Neural progenitor cell (in vitro differentiated cells): ENCODE measurements at places on chromosomes 12 and 14. TPM values are rescaled to one million over a fixed set of nuclear protein-coding genes. Genes with fewer than 3 reads are reported as not detected.
A peak's percentile ranks its signal among the peaks of the same experiment; 100 is the strongest.

DNA sequence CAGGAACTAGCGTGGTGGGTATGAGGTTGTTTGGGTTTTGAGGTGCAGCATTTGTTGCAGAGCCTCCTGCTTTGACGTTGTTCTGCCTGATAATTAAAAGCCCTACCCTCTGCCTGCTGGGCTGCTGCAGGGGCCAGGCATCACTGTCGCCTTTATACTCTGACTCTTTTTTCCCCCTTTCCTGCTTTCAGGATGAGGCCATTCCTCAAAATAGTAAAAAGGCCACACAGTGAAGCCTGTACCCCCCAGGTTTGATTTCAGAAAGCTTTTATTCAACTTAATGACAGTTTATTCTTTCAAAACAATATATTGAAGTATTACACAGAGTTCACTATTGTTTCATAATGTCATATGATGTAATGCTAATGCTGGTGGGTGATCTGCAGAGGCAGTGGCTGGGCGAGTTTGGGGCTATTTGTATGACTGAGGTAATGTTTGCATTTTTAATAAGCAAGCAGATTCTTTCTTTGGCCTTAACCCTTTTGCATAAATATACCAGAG, 9.1 kb downstream of the BORCS5 start:
- H3K4me1 ChIP-seq = peaks cover 20% of the 10 kb centered on the region
- H3K4me3 ChIP-seq = no peak overlapping the region
- peak; percentile 13 for DNase-seq
- no peaks in the 10 kb centered on the region for H3K27me3 ChIP-seq
- H3K27ac ChIP-seq = no peak overlapping the region
- no peaks in the 10 kb centered on the region for H3K36me3 ChIP-seq

DNA sequence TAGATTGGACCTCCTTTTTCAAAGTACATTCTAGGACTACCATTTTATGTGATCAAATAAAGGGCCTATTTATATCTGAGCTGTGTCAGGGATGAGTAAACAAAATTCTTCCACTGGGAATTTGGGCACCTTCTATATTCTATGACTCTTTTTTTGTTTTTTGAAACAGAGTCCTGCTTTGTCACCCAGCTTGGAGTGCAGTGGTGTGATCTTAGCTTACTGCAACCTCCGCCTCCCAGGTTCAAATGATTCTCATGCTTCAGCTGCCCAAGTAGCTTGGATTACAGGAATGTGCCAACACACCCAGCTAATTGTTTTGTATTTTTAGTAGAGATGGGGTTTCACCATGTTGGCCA, 64.8 kb downstream of the DRAM1 start:
- H3K4me3 ChIP-seq = no peak overlapping the region
- H3K4me1 ChIP-seq = peaks cover 10% of the 10 kb centered on the region
- DNase-seq = no peak
- no peak overlapping the region for H3K27ac ChIP-seq

DNA sequence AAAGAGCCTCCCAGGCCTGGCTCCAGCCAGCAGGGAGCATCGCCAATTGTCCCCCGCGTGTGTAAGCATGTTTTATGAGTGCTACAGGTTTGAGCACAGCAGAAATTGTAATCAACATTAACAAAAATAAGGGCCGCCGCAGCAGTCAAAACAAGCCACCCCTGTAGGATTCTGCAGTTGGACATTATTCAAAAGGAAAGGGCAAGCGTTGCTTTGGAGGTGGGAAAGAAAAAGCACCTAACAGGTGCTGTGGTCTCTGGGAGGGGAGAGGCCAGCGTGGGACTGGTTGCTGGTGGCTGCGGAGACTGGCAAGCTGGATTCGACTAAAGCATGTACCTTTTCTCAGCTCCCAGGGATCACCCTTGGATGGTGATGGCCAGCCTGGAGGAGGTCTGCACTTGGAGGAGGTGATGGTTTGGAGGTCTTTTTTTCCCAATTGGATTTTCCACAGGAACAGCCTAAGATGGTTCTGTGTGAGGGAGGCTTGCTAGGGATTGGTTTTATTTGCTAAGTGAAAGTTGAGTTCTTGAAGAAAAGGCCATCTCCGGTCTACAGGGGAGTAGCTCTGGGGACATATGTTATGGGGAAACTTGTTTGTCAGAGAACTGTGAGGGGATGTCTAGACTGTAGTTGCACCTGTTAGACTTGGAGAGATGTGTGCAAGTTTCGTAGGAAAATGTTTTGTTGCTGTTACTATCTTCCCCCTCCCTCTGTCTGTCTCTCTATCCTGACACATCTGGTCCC, 2.0 kb downstream of the DYRK2 start:
- H3K27me3 ChIP-seq = peaks cover 8% of the 10 kb centered on the region
- H3K4me3 ChIP-seq = peak overlapping the region; percentile 99
- H3K36me3 ChIP-seq = no peaks in the 10 kb centered on the region

DNA sequence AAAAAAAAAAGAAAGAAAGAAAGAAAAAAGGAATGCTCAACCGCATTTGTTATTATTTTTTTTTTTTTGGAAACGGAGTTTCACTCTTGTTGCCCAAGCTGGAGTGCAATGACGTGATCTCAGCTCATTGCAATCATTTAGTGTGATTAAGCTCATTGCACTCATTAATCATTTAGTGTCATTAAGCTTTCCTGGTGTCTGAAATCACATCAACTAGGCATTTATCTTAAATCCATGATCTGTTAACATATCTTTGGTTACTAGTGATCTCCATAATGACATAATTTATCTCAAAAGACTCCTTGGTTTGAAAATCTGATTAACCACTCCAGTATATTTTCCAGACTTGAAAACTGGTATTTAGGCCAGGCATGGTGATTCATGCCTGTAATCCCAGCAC, 26.3 kb downstream of the ETFBKMT start:
- H3K4me3 ChIP-seq = no peak overlapping the region
- H3K27me3 ChIP-seq = no peaks in the 10 kb centered on the region
- no peak overlapping the region for H3K27ac ChIP-seq

Gene ZDHHC22
- 0.07 and 0.31 TPM in 2 replicates for total RNA-seq

DNA sequence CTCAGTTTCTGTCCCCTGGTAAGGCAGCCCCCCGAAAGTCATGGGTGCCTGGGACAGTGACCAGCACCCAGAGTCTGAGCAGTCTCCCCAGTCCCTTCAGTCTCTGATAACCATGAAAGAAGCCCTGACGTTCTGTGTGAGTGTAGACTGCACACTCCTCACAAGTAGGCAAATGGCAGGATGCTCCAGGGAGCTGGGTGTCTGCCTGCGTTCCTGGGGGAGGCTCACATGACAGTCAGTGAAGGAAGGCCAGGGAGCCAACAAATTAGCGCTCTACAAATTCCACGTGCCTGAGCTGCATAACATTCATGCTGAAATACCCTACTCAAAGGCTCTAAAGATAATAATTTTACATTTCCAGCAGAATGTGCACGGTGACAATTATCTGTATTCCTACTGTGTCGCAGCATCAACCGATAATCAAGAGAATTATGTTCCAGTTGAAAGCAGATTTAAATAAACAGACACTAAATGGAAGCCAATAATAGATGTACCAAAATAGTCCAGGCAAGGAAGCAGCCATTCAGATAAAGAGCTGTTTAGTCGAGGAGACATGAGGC, 56.3 kb downstream of the ASCL1 start:
- no peaks in the 10 kb centered on the region for H3K36me3 ChIP-seq
- peaks cover 35% of the 10 kb centered on the region for H3K4me1 ChIP-seq
- no peak overlapping the region for H3K27ac ChIP-seq
- H3K27me3 ChIP-seq = peaks cover 7% of the 10 kb centered on the region
- H3K4me3 ChIP-seq = no peak overlapping the region

GRCh38 chr14:92384461-92385133, 61.6 kb downstream of the SLC24A4 start:
- no peaks in the 10 kb centered on the region for H3K27me3 ChIP-seq
- DNase-seq = no peak
- no peaks in the 10 kb centered on the region for H3K4me1 ChIP-seq
- H3K27ac ChIP-seq = no peak overlapping the region

DNA sequence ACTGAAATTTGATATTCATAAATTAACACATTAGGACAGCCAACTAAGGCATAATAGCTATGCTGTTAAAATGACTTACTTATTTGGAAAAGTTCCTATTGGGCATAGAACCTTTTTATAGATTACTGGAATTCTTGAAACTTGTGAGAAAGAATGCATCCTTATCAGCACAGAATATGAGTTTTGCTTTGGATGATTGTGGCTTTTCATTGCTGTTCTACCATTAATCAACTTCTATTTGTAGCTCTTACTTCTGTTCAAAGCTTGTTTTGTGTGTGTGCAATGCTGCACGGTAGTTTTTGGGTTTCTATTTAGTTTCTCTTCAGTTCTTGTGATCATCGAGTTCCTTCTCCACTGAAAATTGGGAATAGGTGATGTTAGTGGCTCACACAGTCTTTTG, 152.4 kb upstream of the PELI2 start:
- no peak overlapping the region for H3K27ac ChIP-seq
- H3K4me1 ChIP-seq = no peaks in the 10 kb centered on the region
- DNase-seq = no peak
- no peaks in the 10 kb centered on the region for H3K27me3 ChIP-seq
- H3K36me3 ChIP-seq = no peaks in the 10 kb centered on the region

Gene CHST11
- 7.7 and 10.2 TPM in 2 replicates for total RNA-seq

DNA sequence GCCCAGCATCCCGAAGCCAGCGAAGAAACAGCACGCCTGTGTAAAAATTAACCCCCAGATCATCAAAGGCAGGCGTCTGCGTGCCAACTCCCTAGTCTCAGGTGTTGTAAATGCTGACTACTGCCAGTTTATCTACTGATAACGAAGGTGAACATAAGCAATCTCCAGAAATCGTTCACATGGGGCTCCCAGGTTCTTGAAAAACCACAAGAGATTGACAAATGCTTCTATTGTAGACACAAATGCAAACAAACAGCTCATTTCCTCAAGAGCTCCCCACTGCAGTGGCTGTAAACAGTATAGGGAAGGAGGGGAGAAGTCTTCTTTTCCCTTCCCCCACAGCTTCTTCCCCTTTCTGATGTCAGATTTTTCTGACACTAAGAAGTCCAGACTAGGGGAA, 5.3 kb upstream of the PLEKHG3 start:
- H3K4me3 ChIP-seq = no peak overlapping the region
- H3K36me3 ChIP-seq = no peaks in the 10 kb centered on the region
- peaks cover 21% of the 10 kb centered on the region for H3K27me3 ChIP-seq
- H3K4me1 ChIP-seq = peaks cover 39% of the 10 kb centered on the region
- no peak for DNase-seq

GRCh38 chr12:63945777-63946176, 101.3 kb downstream of the SRGAP1 start:
- no peaks in the 10 kb centered on the region for H3K36me3 ChIP-seq
- H3K4me3 ChIP-seq = no peak overlapping the region
- peaks cover 2% of the 10 kb centered on the region for H3K4me1 ChIP-seq
- DNase-seq = no peak
- H3K27me3 ChIP-seq = no peaks in the 10 kb centered on the region

Gene DNAI7
- 0.68 and 1.1 TPM in 2 replicates for total RNA-seq

Gene AQP2
- total RNA-seq = not detected in 2 replicates

Gene AQP6
- total RNA-seq = 0.12 TPM in 1 of 2 replicates, not detected in the other

- no peak for DNase-seq
- no peaks in the 10 kb centered on the region for H3K36me3 ChIP-seq
- peaks cover 12% of the 10 kb centered on the region for H3K4me1 ChIP-seq
- H3K4me3 ChIP-seq = no peak overlapping the region
- peaks cover 100% of the 10 kb centered on the region for H3K27me3 ChIP-seq
Measured at GRCh38 chr12:132606927-132607326, 3.5 kb downstream of the LRCOL1 start.

DNA sequence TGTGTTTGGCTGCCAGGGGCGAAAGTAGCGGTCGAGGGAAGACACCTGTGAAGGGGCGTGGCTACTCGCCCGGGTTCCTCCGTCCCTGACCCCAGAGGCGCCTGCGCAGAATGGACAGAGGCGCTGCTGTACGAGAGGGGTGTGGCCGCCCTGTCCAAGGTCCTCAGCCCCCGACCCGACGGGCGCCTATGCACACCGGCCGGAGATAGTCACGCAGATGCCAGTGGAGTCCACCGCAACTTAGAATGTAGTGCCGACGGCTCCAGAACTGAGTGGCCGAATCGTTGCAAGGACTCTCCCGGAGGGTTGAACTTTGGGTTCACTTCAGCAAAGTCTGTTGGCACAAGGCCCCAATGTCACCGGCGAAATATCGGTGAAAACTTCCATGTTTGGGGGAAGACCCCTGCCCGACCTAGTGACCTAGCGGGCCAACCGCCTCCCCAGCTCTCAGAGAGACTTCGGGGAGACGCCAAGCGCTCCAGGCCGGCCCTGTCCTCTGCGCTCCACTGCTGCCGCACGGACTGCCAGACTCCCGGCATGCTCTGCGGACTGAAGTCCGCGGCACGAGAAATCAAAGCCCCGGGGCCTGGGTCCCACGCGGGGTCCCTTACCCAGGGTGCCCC, 541 bp upstream of the RNU6-7 start:
- H3K27ac ChIP-seq = peak overlapping the region; percentile 74
- no peaks in the 10 kb centered on the region for H3K36me3 ChIP-seq
- DNase-seq = peak; percentile 98
- H3K27me3 ChIP-seq = peaks cover 18% of the 10 kb centered on the region

GRCh38 chr12:12486661-12487240, 75.9 kb downstream of the DUSP16 start:
- H3K4me3 ChIP-seq = no peak overlapping the region
- H3K27ac ChIP-seq = no peak overlapping the region
- peaks cover 3% of the 10 kb centered on the region for H3K4me1 ChIP-seq

Gene MMP14
- total RNA-seq = 15.1 and 25.2 TPM in 2 replicates

DNA sequence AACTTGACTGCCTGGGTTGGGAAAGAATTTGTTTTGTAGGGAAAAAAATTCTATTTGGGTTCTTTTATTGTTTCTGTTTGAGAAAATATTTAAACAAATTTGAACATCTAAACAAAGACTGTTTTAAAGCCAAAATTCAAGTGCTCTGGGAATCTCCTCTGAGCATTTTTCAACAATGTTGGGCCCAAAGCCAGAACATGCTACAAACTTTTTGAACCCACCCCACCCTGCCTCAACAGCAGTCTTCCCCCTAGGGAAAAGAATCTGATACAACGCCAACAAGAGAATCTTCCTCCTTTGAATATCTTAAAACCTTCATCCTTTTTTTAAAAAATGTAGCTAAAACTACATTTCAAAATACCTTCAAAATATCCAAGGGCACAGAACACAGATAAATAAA, 20.4 kb upstream of the NID2 start:
- peaks cover 11% of the 10 kb centered on the region for H3K4me1 ChIP-seq
- no peaks in the 10 kb centered on the region for H3K36me3 ChIP-seq
- H3K27ac ChIP-seq = no peak overlapping the region
- no peaks in the 10 kb centered on the region for H3K27me3 ChIP-seq
- no peak overlapping the region for H3K4me3 ChIP-seq

DNA sequence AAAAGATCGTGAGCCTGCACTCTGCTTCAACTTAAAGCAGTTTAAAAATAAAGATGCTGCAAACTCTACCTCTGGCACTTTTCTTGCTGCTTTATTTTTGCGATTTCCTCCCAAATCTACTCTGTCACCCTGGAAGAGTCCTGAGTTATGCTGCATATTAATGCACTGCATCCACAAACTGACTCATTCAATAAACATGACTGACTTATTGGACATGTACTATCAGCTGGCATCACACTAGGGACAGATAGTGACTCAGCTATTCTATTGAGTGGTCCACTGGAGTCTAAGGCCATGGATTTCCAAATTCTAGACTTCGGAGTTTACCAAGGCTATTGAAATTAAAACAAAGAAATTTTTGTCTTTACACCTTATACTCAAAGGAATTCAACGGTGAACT, 90.7 kb upstream of the PTPRR start:
- H3K27me3 ChIP-seq = no peaks in the 10 kb centered on the region
- H3K4me1 ChIP-seq = peaks cover 9% of the 10 kb centered on the region
- no peaks in the 10 kb centered on the region for H3K36me3 ChIP-seq

GRCh38 chr14:91911474-91912032, 35.9 kb downstream of the FBLN5 start:
- no peaks in the 10 kb centered on the region for H3K27me3 ChIP-seq
- H3K4me3 ChIP-seq = no peak overlapping the region
- no peaks in the 10 kb centered on the region for H3K36me3 ChIP-seq
- peak; percentile 73 for DNase-seq
- H3K27ac ChIP-seq = no peak overlapping the region
